ENCODE measurements at places on chromosomes 3 and 15.

DNA sequence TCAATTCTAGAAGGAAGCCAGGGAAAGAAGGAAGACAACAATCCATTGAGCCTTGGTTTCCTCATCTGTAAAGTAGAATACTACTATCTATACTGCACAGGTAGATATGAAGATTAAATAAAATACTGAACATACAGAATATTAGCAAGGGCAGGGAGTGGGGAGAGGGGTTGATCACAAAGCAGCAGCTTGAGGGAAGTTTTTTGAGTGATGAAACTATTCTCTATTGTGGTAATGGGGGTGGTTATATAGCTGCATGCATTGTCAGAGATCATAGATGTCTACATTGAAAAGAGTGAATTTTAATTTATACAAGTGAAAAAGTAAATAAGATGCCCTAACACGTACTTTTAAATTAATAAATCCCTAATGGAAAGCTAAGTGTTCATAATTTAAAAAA is 242.6 kb upstream of the LRTM1 start:
- DNase-seq, result no peak

DNA sequence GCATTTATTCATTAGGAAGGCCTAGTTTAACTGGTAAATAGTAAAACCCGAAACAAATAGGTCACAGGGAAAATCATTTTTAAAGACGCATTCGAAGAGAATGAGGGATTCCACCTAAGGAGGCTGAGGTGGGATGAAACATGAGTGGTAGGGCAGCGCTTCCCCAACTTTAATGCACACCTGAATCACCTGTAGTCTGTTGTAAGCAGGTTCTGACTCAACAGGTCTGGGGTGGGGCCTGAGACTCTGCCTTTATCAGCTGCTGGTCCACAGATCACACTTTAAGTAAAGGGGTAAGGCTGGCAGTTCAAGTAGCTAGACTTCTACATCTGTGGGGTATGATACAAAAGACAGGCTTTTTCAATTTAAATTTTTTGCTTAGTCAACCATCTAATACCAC is 223.5 kb upstream of the UBE2E2 start:
- DNase-seq, result no peak

DNA sequence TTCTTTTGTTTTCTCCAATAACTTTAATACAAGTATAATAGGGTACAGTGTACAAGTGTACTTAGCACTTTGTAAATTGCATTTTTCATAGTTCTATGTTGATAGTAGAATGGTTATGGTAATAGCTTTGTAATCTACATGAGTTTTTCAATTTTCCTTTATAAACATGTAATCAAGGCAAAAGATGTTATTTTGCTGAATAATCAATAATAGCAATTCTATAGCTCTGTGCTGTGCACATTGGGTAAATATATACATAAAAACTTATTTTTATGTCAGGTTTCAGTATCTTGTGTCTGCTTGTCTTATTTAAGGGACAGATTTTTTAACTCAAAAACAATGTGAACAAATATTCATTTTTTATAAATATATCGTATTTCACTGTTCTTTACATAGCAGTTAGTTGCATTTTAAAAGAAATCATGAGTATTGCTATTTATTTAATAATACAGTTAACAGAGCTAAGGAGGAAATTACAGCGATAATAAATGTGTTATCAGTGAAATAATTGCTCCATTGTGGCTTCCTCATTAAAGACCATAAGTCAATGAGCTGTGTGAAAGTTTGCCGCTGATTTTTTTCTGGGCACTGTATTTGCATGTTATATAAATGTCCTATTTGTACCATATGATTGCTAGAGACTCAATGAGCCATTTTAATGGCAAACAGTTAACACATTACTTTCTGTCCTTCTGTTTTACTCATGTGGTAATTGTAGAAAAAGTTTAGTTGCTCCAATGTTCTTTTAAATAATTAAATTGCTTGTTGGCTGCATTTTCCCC is 214.6 kb upstream of the STAC start:
- DNase-seq, result no peak

DNA sequence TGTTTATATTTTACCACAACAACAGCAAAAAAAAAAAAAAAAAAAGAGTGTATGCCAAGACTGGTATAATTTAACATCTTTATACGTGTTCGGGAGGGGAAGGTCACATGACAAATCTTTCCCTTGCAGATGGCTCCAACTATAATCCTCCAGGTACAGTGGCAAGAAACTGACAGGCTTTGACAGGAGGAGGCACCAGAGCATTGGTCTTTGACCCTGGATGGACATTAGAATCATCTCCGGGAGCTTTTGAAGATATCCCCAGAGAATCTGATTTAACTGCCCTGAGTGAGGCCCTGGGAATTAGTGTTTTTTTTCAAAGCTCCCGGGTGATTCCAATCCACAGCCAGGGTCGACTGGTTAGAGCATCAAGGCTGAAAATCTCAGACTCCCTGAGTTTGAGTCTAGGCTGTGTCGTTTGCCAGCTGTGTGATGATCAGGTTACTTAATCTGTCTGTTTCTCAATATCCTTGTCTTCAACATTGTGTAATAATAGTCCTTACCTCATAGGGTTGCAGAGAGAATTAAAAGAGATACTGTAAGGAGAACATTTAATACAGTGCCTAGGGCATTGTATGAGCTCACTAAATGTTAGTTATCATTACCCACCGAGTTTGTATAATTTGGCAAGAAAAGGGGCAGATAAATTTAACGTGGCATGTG is 8.9 kb upstream of the SEMA5B start:
- DNase-seq, result peak; percentile 66

DNA sequence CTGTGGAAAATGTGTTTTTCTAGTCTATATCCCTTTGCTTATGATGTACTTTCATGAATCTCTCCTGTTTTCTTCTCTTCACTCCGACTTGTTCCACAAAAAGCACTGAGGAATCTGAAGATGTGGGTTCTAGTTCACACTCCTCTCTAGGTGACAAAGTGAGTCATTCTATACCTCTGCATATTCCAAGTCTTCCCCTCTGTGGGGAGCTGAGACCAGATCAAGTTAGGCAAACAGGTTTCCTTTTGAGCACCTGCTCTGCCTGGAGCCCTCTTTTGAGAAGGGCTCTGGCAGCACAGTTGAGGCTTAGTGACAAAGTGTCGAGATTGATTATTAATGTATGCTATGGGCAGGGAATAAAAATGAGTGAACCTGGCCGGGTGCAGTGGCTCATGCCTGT is 82.4 kb upstream of the VGLL4 start:
- no peak for DNase-seq

GRCh38 chr3:187305881-187306280 is 14.3 kb upstream of the MASP1 start:
- DNase-seq, result no peak

GRCh38 chr15:69467636-69468035 is 15.0 kb downstream of the RPLP1 start:
- DNase-seq, result no peak

DNA sequence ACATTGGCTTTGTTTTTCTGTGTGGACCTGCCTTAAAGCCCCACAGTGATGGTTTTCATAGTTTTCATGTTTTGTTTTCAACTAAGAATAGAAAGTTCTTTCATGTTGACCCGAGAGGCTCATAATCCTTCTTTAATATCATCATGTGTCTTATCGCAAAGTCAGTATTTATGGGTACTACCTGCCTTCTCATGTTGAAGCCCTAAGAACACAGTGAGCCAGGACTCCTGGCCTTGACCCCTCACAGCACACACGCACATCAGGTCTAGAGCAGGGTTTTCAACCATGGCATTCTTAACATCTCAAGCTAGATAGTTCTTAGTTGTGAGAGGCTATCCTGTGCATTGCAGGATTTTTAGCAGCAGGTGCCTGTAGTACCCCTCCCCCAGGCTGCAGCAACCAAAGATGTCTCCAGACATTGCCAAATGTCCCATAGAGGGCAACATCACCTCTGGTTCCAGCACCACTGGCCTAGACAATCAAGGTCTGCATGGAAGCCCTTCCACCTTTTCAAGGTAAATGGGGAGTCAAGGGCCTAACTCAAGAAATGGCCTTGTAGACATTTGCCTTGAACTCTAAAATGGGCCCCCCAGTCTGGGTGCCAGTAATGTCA is 118.3 kb downstream of the MTHFS start:
- DNase-seq, result no peak

- no peak for DNase-seq
These were observed 607.8 kb downstream of the SI start for GRCh38 chr3:164470471-164470870.

DNA sequence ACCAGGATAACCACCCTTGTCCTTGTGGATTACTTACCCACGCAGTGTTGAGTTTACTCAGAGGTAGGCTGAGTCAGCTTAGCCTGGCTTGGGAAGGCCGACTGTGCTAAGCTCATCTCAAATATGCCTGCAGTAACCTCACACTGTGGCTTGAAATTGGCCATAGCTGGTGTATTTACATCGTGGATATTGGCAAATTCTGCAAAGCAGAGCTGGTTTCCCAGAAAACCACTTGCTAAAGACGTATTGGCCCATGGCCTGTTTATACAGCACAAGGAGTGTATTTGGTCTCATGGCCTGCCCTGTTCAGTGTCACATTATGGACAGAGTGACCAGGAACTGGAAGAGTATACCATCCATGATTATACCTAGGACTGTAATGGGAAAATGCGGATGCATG is 170.5 kb upstream of the UBE3A start:
- DNase-seq, result no peak

GRCh38 chr15:40471105-40471807 is 472 bp downstream of the CHST14 start:
- DNase-seq, result peak; percentile 13

- DNase-seq, result no peak
These were observed 35.3 kb downstream of the SQOR start for GRCh38 chr15:45670091-45670490.

DNA sequence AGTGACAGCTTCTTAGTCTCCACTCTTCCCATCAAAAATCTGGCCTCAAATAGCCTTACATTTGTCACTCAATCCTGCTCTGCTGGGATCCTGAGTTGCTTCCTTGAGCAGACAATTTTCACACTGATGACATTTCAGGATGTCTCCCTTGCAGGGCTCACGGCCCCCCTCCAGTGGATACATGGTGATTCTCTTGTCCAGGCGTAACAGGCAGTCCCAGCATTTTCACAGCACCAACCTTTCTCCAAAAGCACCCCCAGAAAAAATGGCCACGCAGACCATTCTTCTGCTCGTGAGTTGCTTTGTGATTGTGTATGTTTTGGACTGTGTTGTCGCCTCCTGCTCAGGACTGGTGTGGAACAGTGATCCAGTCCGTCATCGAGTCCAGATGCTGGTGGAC is 47.4 kb upstream of the WNT7A start:
- no peak for DNase-seq

DNA sequence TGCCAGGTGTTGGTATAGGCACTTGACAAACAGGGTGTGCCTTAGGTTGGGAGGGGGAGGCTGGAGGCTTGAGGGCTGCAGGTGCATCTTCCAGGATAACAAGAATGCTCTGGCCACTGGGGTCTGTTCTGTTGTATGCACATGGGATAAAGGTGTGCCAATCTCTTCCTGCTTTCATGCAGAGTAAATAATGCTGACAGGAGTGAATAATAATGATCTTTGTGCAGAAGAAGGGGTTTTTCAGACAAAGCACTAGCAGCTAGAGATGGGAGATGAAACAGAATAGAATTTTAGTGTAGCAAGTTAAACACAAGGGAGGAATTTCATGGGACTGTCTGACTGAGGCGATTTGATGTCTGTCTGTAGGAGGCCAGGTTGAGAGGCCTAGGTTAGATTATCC is 1.9 kb upstream of the ROPN1 start:
- DNase-seq, result no peak

GRCh38 chr3:52805270-52806039 is 10.9 kb downstream of the ITIH3 start:
- DNase-seq, result no peak
